ENCODE measurements at places on chromosomes 1 and 21. TPM values are rescaled to one million over a fixed set of nuclear protein-coding genes. Genes with fewer than 3 reads are reported as not detected.
A peak's percentile ranks its signal among the peaks of the same experiment; 100 is the strongest.

DNA sequence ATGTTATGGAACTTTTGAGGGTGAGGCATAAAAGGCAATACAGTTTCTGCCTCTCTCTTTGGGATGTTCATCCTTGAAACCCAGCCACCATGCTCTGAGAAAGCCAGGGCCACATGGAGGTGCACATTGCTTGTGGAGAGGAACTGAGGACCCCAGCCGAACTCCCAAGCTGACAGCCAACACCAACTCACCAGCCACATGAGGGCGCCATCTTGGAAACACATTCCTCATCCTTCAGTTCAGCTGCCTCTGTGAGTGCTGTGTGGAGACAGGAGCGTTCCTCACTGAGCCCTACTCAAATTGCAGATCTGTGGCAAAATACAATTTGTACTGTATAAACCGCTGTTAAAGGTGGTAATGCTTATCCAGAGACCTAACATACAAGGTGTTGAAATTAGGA lies 137.5 kb downstream of the GABPA start:
- no peak for DNase-seq

DNA sequence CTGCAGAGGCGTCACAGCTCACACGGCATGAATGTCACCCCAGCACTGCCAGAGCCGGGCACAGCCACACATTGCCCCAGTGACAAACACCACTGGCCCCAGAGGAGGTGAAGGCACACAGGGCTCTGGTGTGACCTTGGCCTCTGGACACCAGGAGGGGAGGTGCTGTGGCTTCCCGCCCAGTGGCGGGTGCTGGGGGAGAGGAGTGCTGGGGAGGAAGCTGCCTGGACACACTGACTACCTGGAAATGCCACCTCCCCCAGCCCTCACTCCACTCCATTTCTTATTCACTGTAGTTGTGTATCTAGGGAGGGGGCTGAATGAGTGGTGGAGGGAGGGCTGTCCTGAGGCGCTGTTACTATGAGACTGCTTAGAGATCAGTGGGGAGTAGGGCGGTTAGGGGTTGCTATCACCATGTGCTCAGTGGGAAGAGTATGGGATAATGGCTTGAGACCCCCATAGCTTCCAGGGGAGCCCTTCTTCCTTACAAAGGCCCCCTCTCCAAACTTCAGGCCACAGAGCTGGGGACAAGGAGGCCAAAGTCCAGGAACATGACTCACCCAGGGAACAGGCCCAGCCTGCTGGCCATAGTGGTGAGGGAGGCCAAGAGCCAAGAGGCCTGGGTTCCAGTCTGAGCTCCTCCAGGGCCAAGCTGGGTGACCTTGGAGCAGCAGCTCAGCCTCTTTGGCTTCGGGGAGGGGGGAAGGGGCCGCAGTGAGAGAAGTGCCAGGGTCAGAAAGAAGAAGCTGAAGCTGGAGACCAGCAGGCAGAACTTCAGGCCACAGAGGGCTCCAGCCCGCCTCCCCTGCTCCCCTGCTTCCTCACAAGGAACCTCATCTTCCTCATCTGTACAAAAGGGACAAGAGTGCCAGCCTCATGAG lies 40.1 kb downstream of the AHDC1 start:
- no peak for DNase-seq

DNA sequence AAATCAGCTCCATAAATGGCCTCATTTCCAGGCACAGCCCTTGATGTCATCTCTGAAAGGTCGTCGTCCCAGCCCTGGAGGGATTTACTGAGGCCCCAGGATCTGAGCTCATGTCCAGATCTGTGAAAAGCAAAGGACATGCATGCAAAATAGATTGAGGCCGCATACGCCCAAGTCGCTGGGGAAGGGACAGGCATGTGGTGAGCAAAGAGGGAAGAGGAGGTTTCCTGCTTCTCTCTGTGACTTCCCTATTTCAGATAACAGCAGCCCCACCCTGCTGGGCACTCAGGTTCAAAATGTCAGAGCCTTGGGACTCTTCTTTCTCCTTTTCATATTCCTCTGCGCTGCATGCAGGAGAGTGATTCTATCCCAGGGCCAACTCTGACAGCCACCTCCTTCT lies 197.2 kb downstream of the ADSS2 start:
- no peak for DNase-seq

DNA sequence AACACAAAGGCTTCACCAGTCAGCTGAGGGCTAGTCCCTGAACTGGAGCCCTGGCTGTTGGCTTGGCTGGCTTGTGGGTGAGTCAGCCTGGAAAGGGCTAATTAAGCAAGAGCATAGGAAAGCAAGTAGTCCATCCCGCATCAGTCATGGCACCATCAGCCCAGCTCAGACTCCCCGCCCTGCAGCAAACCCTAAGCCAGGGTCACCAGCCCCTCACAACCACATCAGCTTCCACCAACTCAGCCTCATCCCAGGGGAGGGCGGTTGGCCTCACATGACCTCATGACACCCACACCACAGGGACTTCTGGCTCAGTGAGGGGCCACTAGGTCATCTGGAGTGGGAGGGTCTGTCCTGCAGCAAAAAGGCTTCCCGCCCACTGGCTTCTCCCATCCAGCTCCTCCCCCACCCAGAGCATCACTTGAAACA lies 7.0 kb upstream of the SPATC1L start:
- DNase-seq = peak; percentile 80

GRCh38 chr1:71600023-71600422 lies 519.2 kb upstream of the ZRANB2 start:
- DNase-seq = no peak

DNA sequence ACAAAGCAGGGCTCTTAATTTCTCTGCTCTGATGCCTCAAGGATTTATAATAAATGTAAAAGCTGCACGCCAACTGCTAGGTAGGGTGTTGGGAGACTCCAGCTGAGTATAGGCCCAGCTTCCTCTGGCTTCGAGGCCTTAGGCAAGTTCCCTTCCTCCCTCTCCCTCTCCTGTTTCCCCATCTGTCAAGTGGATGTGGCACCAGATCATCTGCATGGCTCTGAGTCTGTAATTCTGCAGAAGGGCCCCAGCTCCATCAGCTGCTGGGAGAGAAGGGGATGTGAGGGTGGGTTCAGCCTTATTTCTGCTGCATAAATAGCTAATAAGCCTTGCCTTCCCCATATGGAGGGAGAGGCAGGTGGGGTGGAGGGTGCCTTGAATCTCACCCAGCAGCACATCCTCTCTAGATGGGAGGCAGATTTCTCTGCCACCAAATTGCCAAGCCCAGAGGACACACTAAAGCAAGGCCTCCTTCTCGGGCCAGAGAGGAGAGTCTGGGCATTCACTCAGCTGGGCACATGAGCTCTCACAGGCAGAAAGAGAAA lies 3.8 kb downstream of the TRIM62 start:
- DNase-seq = no peak

DNA sequence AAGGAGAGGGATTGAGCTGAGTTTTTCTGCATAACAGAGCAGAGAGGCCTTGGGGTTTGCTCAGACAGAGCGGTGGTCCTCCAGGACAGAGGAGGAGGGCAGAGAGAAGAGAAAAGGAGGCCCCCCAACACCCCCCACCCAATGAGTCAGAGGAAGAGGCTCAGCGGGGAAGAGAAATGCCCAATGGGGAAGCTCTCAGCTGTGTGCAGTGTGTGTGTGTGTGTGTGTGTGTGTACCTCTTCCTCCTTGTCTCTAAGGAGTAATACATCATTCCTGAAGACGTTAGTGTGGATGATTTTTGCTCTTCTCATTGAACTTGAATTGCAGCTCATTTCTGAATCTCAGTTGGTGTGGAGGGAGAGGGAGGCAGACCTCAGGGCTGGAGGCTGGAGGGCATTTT lies 8.7 kb downstream of the TMPRSS3 start:
- DNase-seq = no peak

GRCh38 chr1:71651214-71651613 lies 570.4 kb upstream of the ZRANB2 start:
- DNase-seq = no peak

DNA sequence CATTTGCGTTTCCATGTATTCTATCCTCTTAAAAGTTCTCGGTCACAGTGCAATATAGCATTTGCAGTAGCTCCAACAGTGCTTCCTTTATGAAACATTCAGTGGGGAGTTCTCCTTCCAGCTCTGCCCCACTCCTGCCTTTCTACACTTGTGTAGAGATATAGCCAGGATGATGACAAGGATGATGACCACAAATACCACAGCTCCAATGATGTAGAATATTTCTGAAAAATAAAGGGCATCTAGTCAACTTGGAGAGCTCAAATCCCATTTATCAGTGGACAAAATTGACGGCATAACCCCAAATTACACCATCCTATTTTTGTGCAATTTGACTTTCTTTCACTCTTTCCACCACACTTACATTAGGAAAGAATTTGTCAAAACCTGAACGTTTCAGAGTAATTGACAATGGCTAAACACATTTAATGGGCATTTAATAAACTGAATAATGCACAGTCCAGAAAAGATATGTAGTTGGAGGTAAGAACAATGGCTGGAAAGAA lies 11.1 kb downstream of the F3 start:
- DNase-seq = no peak

DNA sequence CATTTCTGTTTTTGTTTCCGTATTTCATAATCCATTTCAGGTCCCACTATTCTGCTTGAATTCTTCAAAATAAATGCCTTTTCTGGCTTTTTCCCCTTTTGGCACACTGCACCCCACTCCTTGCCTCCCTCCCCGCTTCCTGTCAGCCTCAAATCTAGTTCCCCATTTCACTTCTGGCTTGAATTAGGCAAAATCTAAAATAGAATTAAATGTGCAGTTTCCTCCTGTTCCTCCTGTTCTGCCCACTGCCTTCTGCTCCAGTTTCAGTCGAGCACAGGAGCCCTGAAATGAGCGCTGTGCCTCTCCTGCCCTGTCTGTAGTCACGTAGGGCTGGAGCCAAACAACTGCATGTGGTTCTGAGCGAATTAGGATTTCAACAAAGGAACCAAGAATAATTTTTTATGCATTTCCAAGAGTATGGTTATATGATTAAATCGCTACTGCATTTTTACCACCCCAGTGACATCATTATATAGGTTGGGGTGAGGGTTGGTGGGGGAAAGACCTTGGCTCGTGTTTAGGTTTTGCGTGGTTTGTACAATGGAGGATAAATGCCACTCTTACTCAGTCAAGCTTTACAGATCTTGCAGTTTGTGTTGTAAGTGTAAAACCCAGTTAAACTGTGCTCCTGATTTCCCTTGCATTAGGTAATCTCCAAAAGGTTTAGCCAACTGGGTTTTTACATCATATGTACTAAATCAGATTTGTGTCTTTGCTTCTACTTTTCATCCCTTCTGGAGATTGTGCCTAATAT lies 114.9 kb downstream of the VPS13D start:
- no peak for DNase-seq

GRCh38 chr1:167013108-167013929 lies 24.2 kb downstream of the MAEL start:
- DNase-seq = no peak

- no peak for DNase-seq
Measured at GRCh38 chr1:109535971-109536491, 3.6 kb upstream of the GPR61 start.

DNA sequence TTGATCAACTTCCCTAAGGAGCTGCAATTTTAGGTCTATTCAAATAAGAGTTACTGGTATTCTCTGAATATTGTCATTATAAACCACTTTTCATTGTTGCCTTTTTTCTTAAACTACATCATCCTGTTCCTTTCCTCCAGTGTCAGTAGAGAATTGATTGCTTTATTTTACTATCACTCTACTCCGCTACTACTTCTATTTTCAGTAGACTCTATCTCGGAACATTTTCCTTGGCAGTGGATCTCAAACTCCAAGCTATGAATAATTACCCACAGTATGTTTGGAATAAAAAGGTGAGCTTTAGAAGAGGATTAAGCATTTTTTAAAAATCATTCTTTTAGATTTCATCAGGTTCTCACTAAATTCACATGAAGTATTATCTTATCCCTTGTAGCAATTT lies 224.9 kb downstream of the GREM2 start:
- DNase-seq = no peak

DNA sequence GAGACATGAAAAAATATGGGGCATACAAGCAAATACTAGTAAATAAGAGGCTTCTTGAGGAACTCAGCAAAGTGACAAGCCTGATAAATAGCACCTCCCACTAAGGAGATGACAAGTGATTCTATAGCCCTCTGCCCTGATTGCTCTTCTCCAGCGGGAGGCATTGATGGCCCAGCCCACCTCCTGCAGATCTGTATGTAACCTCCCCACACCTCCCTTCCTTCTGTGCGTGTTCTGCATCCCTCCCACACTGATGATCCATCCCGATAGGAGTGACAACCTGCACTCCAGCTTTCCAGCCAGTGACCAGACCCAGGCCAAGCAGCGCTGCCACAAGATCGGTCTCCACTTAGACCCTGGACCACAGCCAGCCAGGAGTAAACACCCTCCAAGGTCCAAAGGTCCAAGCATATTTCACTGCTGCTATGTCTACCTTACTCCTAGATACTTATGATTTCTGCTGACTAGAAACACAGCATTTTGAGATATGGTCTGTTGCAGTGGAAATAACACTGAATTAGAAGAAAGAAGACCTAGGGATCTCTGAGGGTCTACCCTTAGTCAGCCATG lies 176.1 kb downstream of the BRINP2 start:
- no peak for DNase-seq

DNA sequence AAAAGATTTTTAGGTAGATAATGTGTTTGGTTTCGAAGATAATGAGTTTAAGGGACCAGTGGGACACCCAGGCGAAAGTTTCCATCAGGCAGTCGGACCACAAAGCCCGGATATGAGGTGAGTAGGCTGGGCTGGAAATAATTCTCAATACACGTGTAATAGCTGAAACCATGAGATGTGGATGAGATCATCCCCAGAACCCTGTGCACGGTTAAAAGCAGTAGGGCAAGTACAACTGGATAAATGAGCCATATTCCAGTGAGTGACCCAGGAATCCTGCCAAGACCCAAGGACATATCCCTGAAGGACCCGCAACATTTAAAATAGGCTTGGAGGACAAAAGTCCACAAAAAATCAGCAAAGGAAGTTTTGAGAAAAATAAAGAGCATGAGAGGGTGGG lies 21.5 kb upstream of the NHLH2 start:
- no peak for DNase-seq

GRCh38 chr1:100626397-100626796 lies 88.5 kb downstream of the GPR88 start:
- no peak for DNase-seq

- no peak for DNase-seq
Measured at GRCh38 chr1:225931270-225932136, 7.5 kb upstream of the PYCR2 start.

- DNase-seq = peak; percentile 95
Measured at GRCh38 chr1:6624710-6625583, at the start of gene THAP3. TSS of gene THAP3 (plus strand) at chr1:6624868. CDS start at chr1:6625219, 351 bp downstream.

- DNase-seq = no peak
Measured at GRCh38 chr1:119915517-119915916, 19.2 kb upstream of the ADAM30 start.

- no peak for DNase-seq
Measured at GRCh38 chr1:201504799-201505502, 2.0 kb downstream of the CSRP1 start.

- no peak for DNase-seq
Measured at GRCh38 chr21:46001821-46002681, 20.5 kb downstream of the COL6A1 start.

GRCh38 chr1:147635342-147635741 lies 35.0 kb downstream of the ACP6 start:
- no peak for DNase-seq

The CCDC27 gene
- not detected for total RNA-seq

The KLHDC9 gene
- not detected for total RNA-seq

The TENT5C gene
- 2.7 TPM for total RNA-seq

The TDRD10 gene
- total RNA-seq = 0.72 TPM

The TGFB2 gene
- total RNA-seq = 3.7 TPM

The RPTN gene
- total RNA-seq = 25.6 TPM

The ORC1 gene
- total RNA-seq = 1.4 TPM

The TFF2 gene
- total RNA-seq = not detected

All from suprapubic skin (tissue), 4 donors.